ENCODE measurements at places on chromosomes 6 and 20. TPM values are rescaled to one million over a fixed set of nuclear protein-coding genes. Genes with fewer than 3 reads are reported as not detected.

The MOCS1 gene
- total RNA-seq = 22.1 TPM

DNA sequence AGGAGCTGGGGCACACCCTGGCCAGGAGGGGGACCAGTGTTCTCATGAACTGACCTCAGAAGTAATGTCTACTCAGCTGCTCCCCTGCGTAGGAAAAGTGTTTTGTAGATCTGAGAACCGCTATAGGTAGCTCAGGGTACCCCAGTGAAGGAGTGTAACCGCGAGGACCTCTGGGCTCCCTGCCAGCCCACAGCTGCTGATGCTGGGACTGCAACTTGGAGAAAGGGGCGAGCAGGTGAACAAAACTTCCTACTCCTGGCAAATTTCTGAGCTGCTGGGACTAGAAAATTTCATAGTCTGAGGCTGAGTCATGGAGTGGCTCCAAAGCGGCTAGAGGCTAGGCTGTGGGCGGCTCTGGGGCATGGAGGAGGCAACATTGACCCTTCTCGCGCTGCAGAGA, 51.9 kb downstream of the PYGB start:
- H3K36me3 ChIP-seq = no peaks in the 10 kb centered on the region
- DNase-seq = no peak
- no peak overlapping the region for H3K4me3 ChIP-seq
- peaks cover 5% of the 10 kb centered on the region for H3K4me1 ChIP-seq

DNA sequence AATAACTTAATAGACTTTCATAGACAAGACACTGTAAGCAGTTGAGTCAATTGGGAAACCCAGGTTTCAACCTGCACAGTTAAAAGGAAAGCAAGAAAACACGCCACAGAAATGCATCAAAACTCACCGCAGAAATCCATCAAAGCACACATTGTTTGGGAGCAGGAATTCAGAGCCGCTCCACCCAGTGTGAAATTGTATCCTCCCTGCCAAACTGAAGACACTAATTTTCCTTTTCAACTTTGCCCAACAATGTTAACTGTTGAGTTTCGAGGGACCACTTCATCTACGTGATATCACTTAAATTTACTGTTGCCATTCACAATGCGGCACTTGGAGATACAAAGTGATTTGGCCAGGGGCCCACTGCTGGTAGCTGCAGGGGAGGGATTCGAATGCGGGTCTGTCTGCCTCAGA, 92.7 kb downstream of the DACT2 start:
- H3K27me3 ChIP-seq = no peaks in the 10 kb centered on the region
- H3K4me3 ChIP-seq = no peak overlapping the region
- DNase-seq = no peak
- no peaks in the 10 kb centered on the region for H3K4me1 ChIP-seq

DNA sequence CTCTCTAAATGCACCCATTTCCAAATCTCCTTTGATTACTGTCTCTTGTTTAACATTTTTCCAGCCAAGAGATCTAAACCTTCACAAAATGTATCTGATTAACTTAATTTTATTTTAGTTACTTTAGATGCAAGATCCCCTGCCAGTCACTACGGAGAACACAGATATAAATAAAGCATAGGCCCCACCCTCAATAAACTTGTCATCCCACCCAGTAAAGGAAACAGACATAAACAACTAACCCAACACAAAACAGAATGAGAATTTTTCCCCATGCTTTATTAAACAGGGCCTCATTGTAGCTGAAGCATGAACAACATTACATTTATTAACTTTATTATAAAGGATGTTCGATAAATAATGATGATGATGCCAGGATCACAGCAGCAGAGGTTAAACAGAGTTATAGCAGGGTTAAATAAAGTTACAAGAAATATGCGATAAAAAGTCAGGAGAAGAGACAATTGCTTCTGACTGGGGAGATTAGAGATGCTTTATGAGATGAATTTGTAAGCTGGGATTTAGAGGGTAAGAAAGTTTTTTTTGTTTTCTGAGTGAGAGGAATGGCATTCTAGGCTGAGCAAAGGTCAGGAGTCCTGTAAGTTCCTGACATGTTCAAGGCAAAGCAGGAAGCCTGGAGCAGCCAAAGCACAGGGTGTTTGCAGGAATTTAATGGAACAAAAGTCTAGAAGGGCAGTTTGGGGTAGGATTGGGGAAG, 41.1 kb downstream of the TFAP2A start:
- no peak overlapping the region for H3K27ac ChIP-seq
- H3K27me3 ChIP-seq = no peaks in the 10 kb centered on the region
- no peak overlapping the region for H3K4me3 ChIP-seq

The TAAR5 gene
- not detected for total RNA-seq
